ENCODE measurements at places on chromosomes 11 and 22.

GRCh38 chr11:35682230-35683173 is 19.9 kb downstream of the TRIM44 start:
- no peak for DNase-seq

- no peak for DNase-seq
Measured at GRCh38 chr11:106848526-106848925, 169.8 kb downstream of the GUCY1A2 start.

DNA sequence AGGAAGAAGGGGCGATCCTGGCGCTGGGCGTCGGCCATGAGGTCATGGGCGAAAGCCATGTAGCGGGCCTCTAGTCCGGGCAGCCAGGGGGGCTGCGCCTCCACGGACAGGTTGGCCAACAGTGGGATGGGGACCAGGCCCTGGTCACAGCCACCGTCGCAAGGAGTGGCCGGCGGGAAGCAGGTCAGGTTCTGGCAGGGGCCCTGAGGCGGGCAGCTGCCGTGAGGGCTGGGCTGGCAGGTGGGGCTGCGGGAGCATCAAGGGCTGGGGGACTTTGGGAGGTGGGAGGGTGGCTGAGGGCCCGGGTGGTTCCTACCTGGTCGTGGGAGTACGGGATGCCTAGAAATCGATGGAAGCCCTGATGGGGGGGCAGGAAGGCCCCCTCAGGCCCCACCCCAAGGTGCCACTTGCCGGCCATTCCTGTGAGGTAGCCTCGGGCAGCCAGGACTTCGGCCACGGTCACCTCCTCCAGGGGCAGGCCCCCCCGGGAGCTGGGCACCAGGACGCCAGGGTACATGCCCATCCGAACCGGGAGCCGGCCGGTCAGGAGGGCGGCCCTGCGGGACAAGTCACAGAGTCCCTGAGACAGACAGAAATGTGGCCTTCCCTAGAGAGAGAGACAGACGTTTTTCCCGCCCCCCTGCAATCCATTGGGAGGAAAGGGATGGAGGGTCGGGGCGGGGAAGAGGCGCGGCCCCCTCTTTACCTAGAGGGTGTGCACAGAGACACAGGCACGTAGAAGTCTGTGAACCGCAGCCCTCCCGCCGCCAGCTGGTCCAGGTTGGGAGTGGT is 906 bp downstream of the ARSA start:
- no peak for DNase-seq

DNA sequence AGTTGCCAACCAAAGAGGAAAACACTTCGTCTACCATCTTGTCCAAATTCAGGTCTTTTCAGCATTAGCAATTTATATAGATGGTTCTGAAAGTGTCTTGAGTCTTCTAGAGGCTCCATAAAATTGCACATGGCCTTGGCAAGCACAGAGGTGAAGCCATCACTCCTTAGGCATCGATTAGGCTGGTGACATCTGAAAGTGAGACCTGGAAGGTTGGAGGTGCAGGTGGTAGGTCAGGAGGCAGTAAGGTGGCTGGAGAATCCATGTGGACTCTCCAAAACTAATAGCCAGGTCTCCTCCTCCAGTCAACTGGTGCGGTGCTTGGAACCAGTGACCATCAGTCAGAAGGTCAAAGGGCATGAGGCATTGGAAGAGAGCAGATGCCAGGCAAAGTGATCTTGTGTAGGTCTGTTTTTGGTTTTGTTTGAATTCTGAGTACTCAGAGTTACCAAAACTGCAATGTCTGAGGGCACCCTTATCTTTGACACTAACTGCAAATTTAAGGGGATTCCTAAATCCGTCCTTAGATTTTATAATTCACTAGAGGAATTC is 6.6 kb upstream of the APOL2 start:
- no peak for DNase-seq

GRCh38 chr22:30919973-30920372 is 48.6 kb downstream of the MORC2 start:
- DNase-seq = no peak

DNA sequence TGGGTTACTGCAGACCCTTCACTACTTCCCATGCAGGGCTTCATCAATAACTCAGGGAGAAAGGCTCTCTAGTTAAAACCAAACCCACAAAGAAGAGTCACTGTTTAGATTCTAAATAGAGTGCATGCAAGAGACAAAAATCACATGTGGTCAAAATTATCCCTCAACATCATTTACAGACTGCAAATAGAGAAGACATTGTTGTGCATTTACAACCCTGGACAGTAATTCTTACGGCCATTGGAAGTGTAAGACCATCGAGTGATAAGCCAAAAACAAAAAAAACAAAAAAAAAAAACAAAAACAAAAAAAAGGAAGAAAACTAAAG is 93.4 kb downstream of the RASSF10 start:
- DNase-seq = no peak

DNA sequence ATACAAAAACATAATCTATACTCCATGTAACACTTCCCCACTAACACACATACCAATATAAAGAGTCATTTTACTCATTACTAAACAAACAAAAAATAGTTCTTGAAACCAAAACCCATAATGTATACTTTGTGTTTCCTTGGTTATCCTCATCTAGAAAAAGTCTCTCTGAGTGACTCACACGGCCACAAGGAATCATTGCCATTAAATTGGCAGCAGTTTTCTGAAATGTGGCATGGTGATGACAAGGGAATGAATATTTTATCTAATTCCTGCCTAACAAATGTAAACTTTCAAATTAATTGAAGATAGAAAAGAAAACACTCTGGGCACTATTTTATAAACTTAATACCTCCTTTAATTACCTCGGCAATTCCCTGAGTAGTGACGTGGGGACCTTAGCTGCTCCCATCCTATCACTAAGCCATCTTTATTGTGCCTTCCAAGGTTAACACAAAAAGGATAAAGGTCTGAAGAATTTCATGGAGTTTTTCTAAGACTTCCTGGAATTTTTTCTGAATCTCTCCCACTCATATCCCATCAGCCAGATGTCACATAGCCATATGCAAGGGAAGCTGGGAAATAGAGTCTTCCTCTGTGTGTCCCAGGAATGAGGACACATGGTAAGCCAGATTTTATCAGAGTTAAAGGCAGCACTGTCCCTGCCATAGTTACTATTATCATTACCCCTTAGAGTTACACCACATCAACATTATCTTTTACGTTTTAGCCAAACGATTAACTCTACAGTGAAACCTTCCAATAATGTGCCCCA is 857.2 kb upstream of the TENM4 start:
- DNase-seq = no peak

DNA sequence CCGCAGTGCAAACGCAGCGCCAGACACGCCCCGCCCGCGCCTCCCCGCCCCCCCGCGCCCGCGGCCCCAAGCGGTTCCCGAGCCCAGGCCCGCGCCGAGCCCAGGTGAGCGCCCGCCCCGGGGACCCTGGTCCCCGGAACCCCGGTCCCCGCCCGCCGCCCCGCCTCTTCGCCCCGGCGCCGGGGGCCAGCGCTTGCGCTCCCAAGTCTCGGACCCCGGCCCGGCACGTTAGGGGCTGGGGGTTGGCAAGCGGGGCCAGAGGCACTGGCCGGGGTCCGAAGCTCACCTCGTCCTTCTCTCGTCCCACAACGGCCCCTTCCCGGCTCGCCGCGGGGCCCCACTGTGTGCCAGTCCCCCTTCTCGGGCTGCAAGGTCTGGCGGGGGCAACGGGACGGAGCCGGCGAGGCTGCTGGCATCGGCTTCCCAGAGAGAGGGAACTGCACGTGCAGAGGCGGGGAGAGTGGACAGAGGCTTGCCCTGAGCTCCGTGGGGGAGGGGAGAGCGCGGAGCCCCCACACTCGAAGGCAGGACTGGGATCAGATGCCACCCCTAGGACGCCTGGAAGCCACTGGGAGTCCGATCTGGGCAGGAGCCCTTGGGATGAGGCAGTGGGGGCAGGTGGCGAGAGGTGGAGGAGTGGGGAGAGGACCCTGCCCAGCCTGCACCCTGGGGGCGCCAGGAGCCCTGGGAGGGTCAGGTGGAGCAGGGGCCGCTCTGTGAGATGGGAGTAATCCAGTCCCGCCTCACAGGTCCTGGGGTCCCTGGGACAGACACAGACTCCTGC is 1.8 kb upstream of the AIFM3 start:
- no peak for DNase-seq

DNA sequence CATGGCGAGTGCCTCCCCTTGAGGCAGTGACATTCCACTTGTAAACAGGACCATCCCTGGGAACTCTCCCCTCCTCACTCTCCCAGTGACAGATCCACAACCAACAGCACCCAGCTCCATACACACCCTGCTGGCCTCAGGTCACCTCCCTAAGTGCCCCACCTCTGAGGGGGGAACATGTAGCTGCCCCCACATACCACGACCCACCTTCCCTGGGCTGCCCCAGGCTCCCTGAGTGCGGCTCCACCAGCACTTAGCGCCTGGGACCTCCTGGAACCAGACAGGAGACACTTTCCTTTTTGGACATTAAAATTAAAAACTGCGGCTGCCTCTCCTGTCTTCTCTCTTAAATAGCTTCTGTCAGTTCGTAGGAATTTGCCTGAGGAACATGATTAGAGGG is 1140.1 kb downstream of the BRD1 start:
- DNase-seq = no peak

- DNase-seq = no peak
Measured at GRCh38 chr11:44886790-44887140, 63.9 kb downstream of the TP53I11 start.

- no peak for DNase-seq
Measured at GRCh38 chr11:8352103-8352875, 88.6 kb upstream of the LMO1 start.

- no peak for DNase-seq
Measured at GRCh38 chr11:74019104-74019738, 10.3 kb upstream of the UCP3 start.

DNA sequence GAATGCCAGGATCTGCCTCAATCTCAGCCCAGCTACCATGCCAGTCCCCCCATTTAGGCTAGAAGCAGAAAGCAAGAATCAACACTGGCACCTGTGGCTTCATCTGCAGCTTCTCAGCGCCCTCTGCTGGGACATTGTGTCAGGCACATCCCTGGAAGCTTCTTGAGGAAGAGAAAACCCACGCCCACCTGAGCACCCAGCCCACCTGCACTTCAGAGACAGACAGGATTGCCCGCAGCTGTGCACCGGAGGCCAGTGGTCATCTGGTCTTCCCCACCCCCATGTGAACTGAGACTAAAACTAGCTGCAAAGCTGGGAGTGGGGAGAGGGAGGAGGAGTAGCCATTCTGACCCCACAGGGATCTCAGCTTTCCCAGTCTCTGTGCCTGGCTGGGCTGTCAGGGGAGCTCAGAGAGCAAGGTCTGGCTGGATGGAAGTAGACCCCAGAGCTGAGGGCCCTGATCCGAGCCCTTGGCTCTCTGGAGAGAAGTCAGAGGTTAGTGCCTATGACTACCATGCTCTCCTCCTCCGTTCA is 66.8 kb downstream of the FEZ1 start:
- DNase-seq = peak; percentile 47

- DNase-seq = no peak
Measured at GRCh38 chr11:117517097-117517496, 189.4 kb downstream of the CEP164 start.

GRCh38 chr22:36860017-36860416 is 789 bp upstream of the NCF4 start:
- DNase-seq = no peak

DNA sequence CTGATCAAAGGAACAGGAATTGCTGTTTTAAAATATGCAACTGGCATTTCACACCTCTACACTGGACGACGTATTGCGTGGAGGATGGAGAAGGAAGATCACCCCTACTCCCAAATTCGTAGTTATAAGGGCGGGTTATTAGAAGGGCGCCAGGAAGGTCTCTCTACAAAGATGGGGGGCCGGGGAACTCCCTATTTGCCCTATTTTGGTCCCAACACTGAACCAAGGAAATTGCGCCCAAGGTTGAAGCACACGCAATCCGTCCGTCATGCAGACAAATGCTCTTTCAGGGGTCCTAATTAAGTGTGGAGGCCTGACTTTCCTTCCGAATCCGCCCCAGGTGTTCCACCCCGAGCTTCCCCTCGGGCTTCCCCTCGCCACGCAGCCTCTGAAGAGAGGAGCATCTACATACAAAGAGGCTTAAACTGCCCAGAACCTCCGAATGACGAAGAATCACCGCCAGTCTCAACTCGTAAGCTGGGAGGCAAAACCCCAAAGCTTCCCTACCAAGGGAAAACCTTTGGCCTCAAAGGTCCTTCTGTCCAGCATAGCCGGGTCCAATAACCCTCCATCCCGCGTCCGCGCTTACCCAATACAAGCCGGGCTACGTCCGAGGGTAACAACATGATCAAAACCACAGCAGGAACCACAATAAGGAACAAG is 396 bp downstream of the NPAT start:
- DNase-seq = no peak

DNA sequence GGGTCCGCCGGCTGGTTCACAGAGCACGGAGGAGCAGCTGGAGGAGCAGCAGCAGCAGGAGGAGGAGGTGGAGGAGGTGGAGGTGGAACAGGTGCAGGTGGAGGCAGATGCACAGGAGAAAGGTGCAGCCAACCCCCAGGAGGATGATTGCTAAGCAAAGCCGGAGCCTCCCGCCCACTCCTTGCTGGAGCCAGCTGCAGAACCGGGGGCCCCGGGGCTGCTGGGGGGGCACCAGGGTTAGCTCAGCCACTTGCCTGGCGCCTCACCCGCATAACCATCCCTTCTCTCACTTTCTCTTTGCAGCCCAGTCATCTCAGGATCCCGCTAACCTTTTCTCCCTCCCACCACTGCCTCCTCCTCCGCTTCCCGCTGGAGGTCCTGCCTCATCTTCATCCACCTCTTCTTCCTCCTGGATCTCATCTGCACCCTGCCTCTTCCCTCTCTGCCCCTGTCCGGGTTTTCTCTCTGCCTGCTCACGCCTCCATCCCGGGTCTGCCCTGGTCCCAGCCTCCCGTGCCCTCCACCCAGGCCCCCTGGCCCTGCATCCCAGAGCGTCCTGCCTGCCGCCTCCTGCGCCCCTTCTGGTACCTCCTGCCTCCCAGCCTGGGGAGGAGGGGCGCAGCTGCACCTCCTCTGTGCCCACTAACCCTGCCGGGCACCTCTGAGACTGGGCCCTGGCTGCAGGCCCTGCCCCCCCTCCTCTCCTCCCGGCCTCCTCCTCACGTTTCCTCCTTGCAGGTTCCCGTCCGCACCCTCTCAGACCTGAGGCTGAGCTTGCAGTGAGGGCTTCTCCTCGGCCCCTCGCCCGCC is 9.5 kb downstream of the KCTD17 start:
- no peak for DNase-seq

GRCh38 chr22:40401532-40401931 is 31.1 kb downstream of the SGSM3 start:
- no peak for DNase-seq

DNA sequence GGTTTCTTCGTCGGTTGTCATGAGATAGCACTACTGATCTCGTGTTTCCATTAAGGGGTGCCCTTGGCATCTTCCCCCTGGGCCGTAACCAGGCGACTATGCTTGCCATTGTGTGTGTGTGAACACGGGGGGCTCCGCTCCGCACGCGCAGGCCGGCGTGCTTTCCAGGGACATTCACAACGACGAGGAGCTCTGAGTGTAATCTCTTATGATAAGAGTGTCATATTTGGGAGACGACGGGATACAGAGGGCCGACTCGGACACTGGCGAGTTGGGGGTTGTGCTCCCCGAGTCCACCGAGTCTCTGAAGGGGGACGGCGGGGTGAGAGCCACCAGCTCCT is 170.9 kb upstream of the CTSC start:
- no peak for DNase-seq

GRCh38 chr22:46573781-46574437 is 36.5 kb upstream of the CELSR1 start:
- no peak for DNase-seq

Data from hippocampal formation (tissue), 2 donors.